CD4-positive, alpha-beta memory T cell (primary cell): ENCODE measurements at places on chromosomes 7 and 10. TPM values are rescaled to one million over a fixed set of nuclear protein-coding genes. Genes with fewer than 3 reads are reported as not detected.

ADAP1 gene
- total RNA-seq: 9.7 TPM

GRCh38 chr7:99974681-99975080, 1.1 kb downstream of the AZGP1 start:
- H3K27me3 ChIP-seq: no peaks in the 10 kb centered on the region
- no peaks in the 10 kb centered on the region for H3K4me1 ChIP-seq
- H3K27ac ChIP-seq: no peak overlapping the region
- no peaks in the 10 kb centered on the region for H3K36me3 ChIP-seq
- H3K4me3 ChIP-seq: no peak overlapping the region
- DNase-seq: no peak

DNA sequence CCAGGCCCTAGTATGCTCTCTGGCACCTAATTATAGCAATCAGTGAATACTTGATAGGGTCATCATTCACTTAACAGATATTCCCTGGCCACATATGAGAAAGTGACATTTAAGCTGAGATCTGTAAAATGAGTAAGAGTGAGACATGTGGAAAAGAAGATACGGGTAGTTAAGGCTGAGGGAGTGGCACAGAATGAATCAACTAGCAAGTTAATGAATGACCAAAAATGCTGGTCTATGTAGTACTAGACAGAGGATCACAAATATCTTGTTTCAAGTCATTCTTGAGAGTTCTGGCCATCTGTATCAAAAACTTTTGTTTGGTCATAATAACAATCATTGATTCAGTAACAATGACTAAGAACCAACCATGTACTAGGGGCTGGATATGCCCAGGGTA, 954.9 kb downstream of the CNTNAP2 start:
- DNase-seq: no peak
- no peak overlapping the region for H3K27ac ChIP-seq
- H3K4me1 ChIP-seq: no peaks in the 10 kb centered on the region
- H3K4me3 ChIP-seq: no peak overlapping the region

- H3K36me3 ChIP-seq: no peaks in the 10 kb centered on the region
- H3K4me1 ChIP-seq: no peaks in the 10 kb centered on the region
- no peak for DNase-seq
- no peak overlapping the region for H3K4me3 ChIP-seq
Measured at GRCh38 chr7:106568680-106569499, 92.1 kb downstream of the CCDC71L start.

ZPBP gene
- total RNA-seq: not detected

DNA sequence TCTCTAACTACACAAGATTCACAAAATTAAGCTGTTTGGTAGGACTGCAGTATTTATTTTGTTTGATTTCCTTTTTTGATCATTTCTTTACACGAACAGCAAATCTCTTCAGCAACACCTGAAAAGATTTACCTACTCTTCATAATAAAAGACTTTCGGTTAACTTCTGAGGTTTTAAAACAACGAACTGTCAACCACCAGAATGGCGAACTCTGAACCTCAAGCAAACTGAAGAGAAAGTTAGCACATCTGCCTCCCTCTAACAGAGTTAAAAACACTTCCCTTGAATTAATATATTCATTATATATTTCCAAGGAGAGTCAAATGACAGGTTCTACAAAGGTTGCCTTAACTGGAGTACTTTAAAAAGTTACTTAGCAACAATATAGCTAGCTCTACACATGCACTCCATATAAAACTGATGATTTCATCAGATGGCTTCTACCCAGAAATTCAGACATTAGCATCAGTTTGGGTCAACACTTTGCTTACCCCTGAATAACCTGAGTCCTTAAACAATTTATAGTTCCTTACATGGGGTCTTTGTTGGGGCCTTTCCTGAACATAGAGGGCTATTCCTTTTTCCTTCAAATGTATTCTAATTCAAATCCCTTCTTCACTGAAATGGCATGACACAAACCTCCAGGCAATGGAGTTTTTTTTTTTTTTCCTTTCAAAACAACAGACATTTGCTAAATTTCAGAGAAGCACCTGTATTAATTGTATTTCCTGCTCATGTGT, 118.3 kb downstream of the SEM1 start:
- no peaks in the 10 kb centered on the region for H3K27me3 ChIP-seq
- H3K4me1 ChIP-seq: no peaks in the 10 kb centered on the region
- no peak overlapping the region for H3K27ac ChIP-seq
- DNase-seq: no peak

DNA sequence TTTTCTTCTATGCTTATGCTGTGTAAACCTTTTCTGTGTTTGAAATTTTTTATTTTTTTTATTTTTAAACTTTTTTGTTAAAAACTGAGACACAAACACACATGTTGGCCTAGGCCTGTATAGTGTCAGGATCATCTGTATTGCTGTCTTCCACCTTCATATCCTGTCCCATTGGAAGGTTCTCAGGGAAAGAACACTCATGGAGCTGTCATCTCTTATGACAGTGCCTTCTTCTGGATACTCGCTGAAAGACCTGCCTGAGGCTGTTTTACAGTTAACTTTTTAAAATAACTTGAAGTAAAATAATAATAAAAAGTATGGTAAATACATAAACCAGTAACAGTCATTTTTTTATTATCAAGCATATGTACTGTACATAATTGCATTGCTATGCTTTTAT, 34.1 kb downstream of the CREM start:
- no peak for DNase-seq
- H3K4me3 ChIP-seq: no peak overlapping the region
- H3K36me3 ChIP-seq: no peaks in the 10 kb centered on the region

DNA sequence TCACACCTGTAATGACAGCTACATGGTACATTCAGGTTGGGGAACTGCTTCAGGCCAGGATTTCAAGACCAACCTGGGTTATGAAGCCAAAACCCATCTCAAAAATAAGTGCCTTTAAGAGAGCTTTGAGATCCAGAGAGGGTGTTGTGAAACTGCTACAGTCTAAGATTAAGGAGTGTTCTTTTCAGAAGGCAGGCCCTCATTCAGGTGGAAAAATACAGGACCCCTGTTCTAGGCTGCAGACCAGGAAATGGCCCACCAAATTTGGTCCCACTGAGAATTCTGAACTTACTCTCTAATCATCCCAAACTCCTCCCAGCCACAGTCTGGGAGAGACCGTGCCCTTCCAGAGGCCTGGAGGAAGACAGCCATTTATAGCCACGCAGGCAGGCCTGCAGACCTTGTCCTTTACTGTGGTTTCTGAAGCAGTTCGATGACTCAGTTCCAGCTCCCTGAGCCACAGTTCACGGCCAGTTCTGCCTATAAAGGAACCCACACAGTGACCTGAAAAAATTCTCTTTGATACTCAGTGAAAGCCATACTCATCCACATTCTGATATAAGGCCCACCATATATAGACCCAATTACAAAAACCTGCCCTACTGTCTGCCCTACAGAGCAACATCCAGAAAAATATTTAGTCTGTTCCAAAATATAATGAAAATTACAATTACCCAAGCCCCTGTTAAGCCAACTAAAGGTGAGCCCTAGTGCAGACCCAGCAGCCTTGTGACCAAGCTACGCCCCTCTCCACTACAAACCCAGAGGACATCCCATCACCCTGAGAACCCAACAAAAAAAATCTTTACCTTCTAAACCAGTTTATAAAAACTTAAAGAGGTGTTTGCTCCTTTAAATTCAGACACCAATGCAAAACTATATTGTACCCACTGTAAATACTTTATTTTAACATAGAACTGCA, 21.2 kb downstream of the ZNF680 start:
- H3K4me3 ChIP-seq: no peak overlapping the region
- no peaks in the 10 kb centered on the region for H3K27me3 ChIP-seq
- peaks cover 6% of the 10 kb centered on the region for H3K4me1 ChIP-seq
- H3K27ac ChIP-seq: no peak overlapping the region
- DNase-seq: no peak

DNA sequence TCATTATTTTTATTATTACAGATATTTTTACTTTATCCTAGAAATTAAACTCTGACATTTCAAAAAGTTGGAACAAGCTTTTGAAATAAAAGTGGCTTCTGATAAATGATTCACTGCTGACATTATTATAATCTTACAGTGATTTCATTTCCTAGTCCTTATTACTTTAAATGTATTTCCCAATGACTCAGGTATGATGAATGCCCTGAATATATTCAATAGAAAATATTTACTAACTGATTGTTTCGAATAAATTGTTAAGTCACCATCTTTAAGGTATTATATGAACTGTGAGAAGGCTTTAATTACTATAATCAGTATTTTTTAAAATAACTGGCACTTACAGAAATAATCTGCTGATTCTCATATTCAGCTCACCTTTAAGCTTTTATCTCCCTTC, 21.6 kb downstream of the DKK1 start:
- no peak overlapping the region for H3K27ac ChIP-seq
- H3K4me1 ChIP-seq: no peaks in the 10 kb centered on the region
- no peak for DNase-seq
- H3K27me3 ChIP-seq: no peaks in the 10 kb centered on the region

GRCh38 chr7:30351286-30351685, 66.9 kb downstream of the ZNRF2 start:
- no peaks in the 10 kb centered on the region for H3K36me3 ChIP-seq
- DNase-seq: no peak
- H3K4me1 ChIP-seq: peaks cover 59% of the 10 kb centered on the region
- H3K27me3 ChIP-seq: no peaks in the 10 kb centered on the region
- H3K4me3 ChIP-seq: no peak overlapping the region
- H3K27ac ChIP-seq: no peak overlapping the region

EBF3 gene
- not detected for total RNA-seq

C7orf33 gene
- total RNA-seq: not detected

GRCh38 chr10:85105614-85106255, 777.3 kb downstream of the CCSER2 start:
- H3K36me3 ChIP-seq: no peaks in the 10 kb centered on the region
- no peak overlapping the region for H3K27ac ChIP-seq
- H3K27me3 ChIP-seq: no peaks in the 10 kb centered on the region
- DNase-seq: no peak
- no peaks in the 10 kb centered on the region for H3K4me1 ChIP-seq

DNA sequence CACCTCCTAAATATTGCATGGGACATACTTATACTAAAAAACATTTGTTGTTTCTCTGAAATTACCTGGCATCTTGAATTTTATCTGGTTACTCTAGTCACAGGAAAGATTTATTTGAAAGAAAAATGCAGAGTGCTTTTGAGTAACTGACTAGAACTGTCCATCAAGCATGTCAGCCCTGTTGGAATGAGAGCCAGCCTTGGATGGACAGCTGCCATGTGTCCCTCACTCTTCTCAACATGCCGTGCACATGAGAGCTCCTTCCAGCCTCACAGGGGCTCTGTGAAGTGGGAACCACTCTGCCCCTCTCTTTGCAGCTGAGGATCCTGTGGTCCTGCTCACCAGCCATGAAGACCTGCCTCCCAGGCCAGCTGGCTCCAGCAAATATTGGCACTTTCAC, 118.3 kb upstream of the SHH start:
- H3K36me3 ChIP-seq: no peaks in the 10 kb centered on the region
- no peaks in the 10 kb centered on the region for H3K4me1 ChIP-seq
- no peak overlapping the region for H3K4me3 ChIP-seq
- H3K27ac ChIP-seq: no peak overlapping the region

GRCh38 chr10:47092831-47093230, 181.6 kb downstream of the PTPN20 start:
- H3K27ac ChIP-seq: no peak overlapping the region
- H3K4me3 ChIP-seq: no peak overlapping the region
- H3K36me3 ChIP-seq: no peaks in the 10 kb centered on the region
- DNase-seq: no peak
- H3K4me1 ChIP-seq: no peaks in the 10 kb centered on the region

- H3K27me3 ChIP-seq: peaks cover 76% of the 10 kb centered on the region
- H3K4me1 ChIP-seq: peaks cover 28% of the 10 kb centered on the region
- no peak for DNase-seq
- no peak overlapping the region for H3K27ac ChIP-seq
- no peaks in the 10 kb centered on the region for H3K36me3 ChIP-seq
Measured at GRCh38 chr10:101143345-101143630, 12.2 kb downstream of the TLX1 start.

- H3K27ac ChIP-seq: no peak overlapping the region
Measured at GRCh38 chr10:31383810-31384588, 65.0 kb downstream of the ZEB1 start.

GRCh38 chr7:106370542-106370941, 85.8 kb upstream of the NAMPT start:
- no peak overlapping the region for H3K27ac ChIP-seq
- H3K4me1 ChIP-seq: no peaks in the 10 kb centered on the region
- H3K27me3 ChIP-seq: no peaks in the 10 kb centered on the region
- H3K4me3 ChIP-seq: no peak overlapping the region
- H3K36me3 ChIP-seq: no peaks in the 10 kb centered on the region
